NCI-H1417 (cell line): ENCODE measurements at places on chromosomes 1 and 21.

DNA sequence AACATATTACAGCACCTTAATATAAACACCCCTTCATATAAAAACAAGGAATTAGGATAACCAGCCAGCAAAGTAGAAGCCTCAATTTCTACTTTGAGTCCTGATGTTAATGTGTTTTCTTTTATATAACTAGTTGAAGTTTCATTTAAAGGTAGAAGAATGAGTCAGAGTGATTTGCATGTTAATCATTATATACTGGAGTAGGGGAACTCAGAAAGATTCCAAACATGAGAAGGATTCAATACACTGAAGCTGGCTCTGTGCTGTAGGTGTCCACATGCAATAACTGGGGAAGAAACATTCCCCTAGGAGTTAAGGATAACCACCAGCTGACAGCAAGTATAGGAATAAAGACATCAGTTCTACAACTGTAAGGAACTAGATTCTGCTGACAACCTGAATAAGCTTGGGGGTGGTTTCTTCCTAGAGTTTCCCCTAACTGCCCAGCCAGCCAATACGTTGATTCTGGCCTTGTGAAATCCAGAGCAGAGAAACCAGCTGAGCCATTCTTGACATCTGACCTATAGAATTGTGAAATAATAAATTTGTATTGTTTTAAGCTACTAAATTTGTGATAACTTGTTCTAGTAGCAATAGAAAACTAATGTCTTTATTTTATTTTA lies 33.4 kb upstream of the RNPC3 start:
- DNase-seq = no peak

GRCh38 chr1:27071049-27071416 lies 58.4 kb upstream of the TENT5B start:
- peak; percentile 77 for DNase-seq

- DNase-seq = no peak
These were observed 159.3 kb upstream of the SGIP1 start for GRCh38 chr1:66374561-66375111.

DNA sequence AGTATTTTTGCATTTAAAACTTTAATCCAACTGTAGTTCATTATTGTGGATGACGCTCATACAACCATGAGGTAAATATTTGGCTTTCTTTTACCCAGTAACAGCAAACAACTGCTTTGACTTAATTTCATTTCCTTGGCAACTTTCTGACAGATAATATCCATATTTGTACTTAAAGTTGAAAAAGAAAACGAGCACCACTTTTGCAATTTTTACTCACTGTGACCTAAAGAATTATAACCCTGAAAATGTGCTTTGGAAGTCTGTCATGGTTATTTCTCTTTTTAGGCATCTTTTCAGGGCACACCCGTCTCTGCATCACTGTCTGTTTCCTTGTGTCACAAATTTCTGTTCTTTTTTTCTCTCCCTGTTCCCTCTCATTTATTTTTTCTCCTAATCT lies 918 bp upstream of the CD2 start:
- DNase-seq = no peak

DNA sequence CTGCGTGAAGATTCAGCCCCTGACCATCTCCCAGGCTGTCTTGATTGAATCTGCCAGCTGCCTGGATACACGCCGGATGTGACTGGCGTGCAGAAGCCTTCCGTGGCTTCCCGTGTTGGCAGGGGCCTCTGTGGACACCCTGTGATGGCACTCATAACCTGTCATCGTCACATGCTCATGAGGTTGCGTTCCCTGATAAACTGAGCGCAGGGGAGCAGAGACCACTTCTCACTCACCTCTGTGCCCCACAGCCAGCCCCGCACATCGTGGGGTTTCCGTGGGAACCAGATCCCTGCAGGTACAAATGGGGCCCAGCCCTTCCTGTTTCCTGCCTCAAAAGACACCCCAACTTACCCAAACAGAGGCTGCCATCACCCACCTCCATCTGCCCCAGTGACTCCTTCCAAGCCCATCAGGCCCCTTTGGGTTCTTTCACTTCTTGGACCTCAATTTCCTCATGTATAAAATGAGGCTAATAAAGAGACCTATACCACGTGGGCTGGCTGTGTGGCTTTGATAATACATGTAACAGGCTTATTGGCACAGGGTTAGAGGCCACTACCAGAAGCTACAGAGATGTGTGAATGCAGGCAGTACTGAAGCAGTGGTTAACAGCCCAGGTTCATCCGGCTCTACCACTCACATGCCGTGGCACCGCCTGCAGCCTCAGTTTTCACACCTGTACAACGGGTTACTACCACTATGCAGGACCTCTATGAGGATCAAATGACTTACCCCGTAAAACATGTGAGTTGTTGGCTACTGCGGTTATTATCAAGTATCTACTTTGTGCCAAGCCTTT lies 23.6 kb downstream of the HTR6 start:
- DNase-seq = no peak
